ENCODE measurements at places on chromosomes 13 and 19.

DNA sequence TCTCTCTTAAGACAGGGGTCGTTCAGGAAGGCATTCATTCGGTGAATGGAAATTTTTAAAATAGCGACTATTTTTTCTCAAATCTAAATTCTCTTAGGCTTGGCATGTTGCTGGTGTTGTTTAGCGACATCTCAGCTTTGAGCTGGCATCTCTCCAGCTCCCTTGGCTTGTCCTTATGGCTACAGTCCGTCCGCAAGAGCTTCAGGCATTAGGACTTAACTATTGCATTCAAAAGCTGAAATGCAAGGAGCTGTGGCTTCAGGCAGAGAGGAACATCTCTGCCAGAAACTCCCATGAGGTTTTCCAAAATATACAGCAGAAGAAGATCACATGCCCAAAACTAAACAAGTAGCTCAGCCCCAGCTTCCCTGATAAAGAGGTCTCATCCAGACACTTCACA, 578.5 kb downstream of the EFNB2 start:
- DNase-seq = no peak

- no peak for DNase-seq
Measured at GRCh38 chr19:57900311-57900710, 11.5 kb upstream of the ZNF814 start.

GRCh38 chr19:56476651-56477428, at the start of gene ZNF667:
TSS of gene ZNF667 (minus strand) at chr19:56477345. CDS start at chr19:56462370, 14,975 bp downstream.
- peak; percentile 4 for DNase-seq

- DNase-seq = no peak
Measured at GRCh38 chr19:54429176-54429495, 13.9 kb downstream of the TTYH1 start.

DNA sequence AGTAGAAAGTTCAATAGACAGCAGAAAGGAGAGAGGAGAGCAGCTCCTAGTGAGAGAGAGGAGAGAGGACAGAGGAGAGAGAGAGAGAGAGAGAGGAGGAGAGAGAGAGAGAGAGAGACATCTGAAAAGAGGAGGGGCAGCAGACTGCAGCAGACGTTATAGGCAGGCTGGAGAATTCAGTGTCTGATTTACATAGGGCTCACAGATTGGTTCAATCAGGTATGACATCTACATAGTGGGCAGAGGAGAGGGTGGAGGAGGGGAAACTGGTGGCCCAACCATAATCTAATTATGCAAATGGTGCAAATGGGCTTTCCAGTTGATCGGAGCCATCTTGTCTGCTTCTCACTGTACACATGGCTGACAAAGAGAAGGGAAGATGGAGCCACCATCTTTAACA, 221.3 kb upstream of the TRPC4 start:
- DNase-seq = peak; percentile 15

- no peak for DNase-seq
Measured at GRCh38 chr19:3897936-3898335, 17.5 kb downstream of the ATCAY start.

DNA sequence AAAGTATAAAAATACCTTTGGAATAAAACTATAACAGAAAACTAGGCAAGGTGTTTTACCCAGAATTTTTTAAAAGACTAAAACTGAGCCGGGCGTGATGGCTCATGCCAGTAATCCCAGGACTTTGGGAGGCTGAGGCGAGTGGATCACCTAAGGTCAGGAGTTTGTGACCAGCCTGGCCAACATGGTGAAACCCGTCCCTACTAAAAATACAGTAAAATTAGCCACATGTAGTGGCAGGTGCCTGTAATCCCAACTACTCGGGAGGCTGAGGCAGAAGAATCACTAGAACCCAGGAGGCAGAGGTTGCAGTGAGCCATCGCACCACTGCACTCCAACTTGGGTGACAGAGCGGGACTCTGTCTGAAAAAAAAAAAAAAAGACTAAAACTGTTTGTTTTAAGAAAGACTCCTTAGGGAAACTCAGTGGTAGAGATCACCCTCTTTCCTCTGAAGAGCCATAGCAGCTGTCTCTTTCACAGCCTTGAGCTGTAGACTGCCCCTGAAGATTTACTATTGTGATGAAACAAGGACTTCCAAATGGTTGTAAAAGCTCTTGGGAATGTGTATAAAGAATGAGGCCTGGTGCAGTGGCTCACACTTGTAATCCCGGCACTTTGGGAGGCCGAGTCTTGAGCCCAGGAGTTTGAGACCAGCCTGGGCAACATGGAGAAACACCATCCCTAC, 14.7 kb upstream of the KCTD4 start:
- DNase-seq = no peak

DNA sequence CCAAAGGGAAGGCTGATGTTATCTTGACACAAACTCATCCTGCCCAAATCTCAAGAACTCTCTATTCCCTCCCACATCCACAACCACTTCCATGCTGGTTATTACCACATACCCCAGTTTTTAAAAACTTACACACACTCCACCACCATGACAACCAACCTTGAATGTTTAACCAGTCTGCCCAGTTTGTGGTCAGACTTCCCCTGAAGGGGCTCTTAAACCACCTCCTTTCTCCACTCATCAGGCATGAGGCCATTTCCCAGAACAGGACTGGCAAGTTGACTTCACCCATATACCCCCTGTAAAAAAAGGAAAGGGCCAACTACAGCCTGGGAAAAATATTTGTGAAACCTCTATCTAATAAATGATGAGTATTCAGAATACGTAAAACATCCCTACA, 12.4 kb upstream of the ZSCAN4 start:
- DNase-seq = no peak

DNA sequence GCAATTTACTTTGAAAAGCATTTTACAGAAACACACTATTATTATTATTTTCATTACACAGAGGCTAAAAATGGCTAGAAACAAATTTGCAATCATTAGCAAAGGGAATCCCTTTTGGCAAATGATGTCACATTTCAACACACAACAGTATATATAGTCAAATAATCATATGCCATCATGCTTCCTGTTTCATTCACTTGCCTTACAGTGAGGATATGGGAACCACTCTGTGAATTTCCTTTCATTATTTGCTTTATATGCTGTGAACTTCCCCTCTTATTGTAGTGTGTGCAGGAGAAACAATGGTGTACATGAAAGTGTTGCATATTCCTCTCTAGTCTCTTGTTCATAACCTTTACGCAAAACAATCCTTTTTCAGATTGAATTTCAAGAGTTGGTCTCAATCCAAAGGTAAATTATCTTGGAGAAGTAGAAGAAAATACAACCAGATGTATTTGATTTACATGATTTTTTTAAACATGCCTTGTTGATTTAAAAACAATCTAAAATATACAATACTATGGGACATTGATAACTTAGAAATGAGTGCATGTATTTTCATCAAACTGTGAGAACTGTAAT, 657.3 kb downstream of the EFNB2 start:
- DNase-seq = no peak

GRCh38 chr19:1122972-1123363, 19.2 kb downstream of the GPX4 start:
- no peak for DNase-seq

DNA sequence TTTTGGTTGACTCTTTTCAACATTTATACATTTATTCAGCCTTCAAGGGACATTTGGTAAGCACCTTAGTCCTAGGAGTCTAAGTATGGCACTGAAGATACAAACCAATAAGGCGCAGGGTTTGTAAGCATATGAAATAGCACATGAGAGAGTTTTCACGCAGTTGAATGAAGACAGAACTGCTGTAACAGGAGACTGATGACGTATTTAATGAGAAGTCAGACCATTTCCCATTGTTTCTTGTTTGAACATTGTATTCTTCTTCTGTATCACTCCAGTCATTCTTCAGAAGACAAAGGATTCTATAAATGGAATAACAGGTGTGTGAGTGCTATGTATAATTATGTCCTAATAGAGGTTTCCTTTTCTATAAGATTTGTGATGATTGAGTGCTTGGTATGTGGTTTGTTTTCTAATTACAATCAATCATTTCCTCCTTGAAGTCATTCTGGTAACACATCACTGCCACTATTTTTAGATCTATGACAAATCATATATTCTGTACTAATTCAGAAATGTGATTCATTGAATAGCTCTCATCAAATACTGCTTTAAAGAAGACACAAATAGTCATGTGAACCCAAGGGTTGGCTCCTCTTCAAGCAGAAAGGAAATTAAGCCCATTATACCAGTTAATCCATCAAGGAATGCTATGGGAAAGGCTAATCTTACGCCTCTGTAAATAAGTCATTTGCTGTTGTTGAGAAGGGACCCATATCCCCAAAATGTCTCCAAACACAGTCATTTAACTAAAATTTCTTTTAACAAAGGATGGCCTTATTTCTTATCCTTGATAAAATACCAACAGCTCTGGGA, 222.8 kb upstream of the NBEA start:
- no peak for DNase-seq

GRCh38 chr13:79973533-79973963, 367.4 kb downstream of the SPRY2 start:
- DNase-seq = no peak

DNA sequence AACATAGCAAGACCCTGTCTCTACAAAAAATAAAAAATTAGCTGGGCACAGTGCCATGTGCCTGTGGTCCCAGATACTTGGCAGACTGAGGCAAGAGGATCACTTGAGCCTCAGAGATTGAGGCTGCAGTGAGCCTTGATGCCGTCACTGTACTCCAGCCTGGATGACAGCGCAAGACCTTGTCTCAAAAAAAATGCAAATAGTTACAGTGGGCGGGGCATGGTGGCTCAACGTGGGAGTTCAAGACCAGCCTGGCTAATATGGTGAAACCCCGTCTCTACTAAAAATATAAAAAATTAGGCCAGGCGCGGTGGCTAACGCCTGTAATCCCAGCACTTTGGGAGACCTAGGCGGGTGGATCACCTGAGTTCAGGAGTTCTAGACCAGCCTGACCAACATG, 8.5 kb downstream of the PGLS start:
- no peak for DNase-seq

GRCh38 chr13:90952326-90952725, 395.2 kb upstream of the MIR17HG start:
- DNase-seq = no peak
